ENCODE measurements at places on chromosomes 2 and 18. TPM values are rescaled to one million over a fixed set of nuclear protein-coding genes. Genes with fewer than 3 reads are reported as not detected.

The KCNE4 gene
- 3.8 TPM for total RNA-seq

The SPDYA gene
- 3.5 TPM for total RNA-seq

DNA sequence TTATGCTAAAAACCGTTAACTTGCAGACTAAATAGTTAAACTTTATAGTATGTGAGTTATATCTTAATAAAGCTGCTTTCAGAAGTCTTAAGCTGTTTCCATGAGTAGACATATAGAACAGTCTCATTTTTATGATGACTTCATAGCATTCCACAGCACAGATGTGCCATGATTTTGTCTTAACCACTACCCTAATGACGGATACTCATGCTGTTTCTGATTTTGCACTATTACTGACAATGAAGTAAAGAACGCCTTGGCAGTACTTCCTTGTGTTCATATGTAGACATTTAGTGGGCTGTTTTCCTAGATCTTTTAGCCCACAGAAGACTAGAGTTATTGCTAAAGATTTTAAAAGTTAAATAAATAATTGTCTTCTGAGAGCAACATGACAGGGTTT is 175.6 kb upstream of the RAB6C start:
- H3K4me3 ChIP-seq: no peak overlapping the region
- no peak overlapping the region for H3K27ac ChIP-seq
- no peaks in the 10 kb centered on the region for H3K4me1 ChIP-seq
- H3K27me3 ChIP-seq: no peaks in the 10 kb centered on the region
- no peaks in the 10 kb centered on the region for H3K36me3 ChIP-seq

DNA sequence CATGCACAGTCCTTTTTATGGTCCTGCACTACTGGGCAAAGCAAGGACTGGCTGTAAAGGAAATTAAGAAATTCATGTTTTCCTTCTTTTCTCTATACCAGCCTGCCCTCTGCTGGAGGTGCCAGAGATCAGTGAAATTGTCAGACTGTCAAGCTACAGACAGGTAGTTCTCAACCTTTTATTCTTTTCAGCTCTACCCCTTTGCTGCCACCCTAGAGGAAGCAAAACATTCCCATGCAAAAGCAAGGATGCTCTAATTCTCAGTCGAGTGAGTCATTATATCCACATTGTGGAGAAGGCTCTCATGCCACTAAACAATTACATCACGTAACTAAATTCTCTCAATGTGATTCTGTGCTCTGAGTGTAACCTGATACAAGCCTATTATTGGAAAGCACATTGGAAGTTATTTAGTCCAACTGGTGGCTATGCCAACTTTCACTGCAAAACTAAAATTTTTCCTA is 25.0 kb upstream of the RAPGEF4 start:
- H3K4me1 ChIP-seq: no peaks in the 10 kb centered on the region
- no peaks in the 10 kb centered on the region for H3K27me3 ChIP-seq
- no peak overlapping the region for H3K27ac ChIP-seq
- no peaks in the 10 kb centered on the region for H3K36me3 ChIP-seq
- no peak for DNase-seq
- H3K4me3 ChIP-seq: no peak overlapping the region

The MPHOSPH10 gene
- 20.8 TPM for total RNA-seq

DNA sequence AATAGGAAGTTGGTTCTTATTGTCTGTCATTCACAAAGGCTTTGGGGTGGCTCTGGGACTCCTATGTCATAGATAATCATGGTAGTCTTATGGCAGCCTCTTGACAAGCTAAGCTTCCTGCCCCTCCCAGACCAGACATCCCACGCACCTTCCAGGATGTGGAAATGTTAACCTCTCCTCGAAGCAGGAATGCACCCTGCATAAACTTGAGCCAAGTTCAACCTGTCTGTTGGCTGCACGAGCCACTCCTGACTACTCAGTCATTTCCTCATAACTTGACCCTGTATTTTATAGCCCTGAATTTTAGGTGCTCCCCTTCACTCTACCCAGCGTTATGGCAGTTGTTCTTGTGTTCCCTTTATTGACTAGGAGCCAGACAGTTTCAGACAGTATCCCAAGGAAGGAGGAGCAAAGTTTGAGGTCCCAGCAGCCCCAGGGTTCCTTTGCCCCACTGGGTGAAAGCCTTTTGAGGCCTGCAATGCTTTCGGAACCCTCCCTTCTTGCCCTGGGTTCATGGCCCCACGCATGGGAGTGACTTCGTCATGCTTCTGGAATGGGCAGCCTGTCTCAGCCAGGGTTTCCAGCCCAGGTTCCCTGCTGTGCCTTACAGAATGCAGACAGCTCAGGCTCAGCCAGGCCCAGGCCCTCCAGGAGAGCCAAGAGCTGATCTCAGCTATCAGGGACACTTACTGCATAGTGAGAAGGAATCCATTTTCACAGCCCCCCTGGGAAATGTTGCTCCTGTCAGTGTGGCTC is 15.6 kb upstream of the INO80C start:
- DNase-seq: no peak
- H3K36me3 ChIP-seq: no peaks in the 10 kb centered on the region
- no peak overlapping the region for H3K27ac ChIP-seq

DNA sequence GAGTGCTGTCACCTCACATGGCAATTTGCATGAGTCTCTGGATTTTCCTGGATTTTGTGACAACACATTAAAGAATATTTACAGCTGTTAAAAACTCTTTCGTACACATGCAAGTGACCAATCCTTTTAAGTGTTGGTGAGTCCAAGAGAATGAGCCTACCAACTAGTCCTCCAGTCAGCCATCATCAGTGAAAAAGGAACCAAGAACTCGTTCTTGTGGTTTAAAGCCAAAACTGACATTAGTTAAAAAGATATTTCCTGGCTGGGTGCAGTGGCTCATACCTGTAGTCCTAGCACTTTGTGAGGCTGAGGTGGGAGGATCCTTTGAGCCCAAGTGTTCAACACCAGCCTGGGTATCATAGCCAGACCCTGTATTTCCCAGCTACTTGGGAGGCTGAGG is 215.4 kb upstream of the ITGA4 start:
- no peak for DNase-seq
- H3K27ac ChIP-seq: no peak overlapping the region
- H3K36me3 ChIP-seq: no peaks in the 10 kb centered on the region
- no peak overlapping the region for H3K4me3 ChIP-seq
- no peaks in the 10 kb centered on the region for H3K4me1 ChIP-seq
- H3K27me3 ChIP-seq: no peaks in the 10 kb centered on the region

- no peaks in the 10 kb centered on the region for H3K27me3 ChIP-seq
- H3K27ac ChIP-seq: no peak overlapping the region
Observed at GRCh38 chr18:35143622-35144596, 96.9 kb upstream of the ZNF397 start.

DNA sequence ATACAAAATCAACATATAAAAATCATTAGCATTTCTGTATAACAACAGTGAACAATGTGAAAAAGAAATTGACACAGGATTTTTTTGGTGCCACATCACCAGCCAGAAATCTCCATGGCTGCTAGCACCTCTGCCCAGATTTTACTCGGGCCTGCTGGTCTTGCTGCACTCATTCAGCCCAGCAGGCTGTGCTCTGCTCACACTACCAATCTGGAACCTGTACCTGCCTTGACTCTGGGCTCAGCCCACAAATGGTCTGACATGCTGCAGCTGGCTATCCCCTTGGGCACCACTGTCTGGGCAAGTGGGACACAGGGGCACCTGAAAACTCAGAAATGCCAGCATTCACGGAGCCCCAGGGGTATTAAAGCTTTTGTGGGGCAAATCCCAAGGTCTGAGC is 392.5 kb upstream of the NRXN1 start:
- no peaks in the 10 kb centered on the region for H3K36me3 ChIP-seq
- no peak for DNase-seq
- H3K4me1 ChIP-seq: no peaks in the 10 kb centered on the region
- no peak overlapping the region for H3K4me3 ChIP-seq
- H3K27me3 ChIP-seq: no peaks in the 10 kb centered on the region
- H3K27ac ChIP-seq: no peak overlapping the region

- H3K4me3 ChIP-seq: no peak overlapping the region
- no peaks in the 10 kb centered on the region for H3K4me1 ChIP-seq
- no peak overlapping the region for H3K27ac ChIP-seq
- H3K36me3 ChIP-seq: no peaks in the 10 kb centered on the region
- DNase-seq: no peak
- H3K27me3 ChIP-seq: no peaks in the 10 kb centered on the region
Observed at GRCh38 chr18:13254971-13255927, 36.7 kb downstream of the LDLRAD4 start.

The PLEKHM3 gene
- total RNA-seq: 13.6 TPM

DNA sequence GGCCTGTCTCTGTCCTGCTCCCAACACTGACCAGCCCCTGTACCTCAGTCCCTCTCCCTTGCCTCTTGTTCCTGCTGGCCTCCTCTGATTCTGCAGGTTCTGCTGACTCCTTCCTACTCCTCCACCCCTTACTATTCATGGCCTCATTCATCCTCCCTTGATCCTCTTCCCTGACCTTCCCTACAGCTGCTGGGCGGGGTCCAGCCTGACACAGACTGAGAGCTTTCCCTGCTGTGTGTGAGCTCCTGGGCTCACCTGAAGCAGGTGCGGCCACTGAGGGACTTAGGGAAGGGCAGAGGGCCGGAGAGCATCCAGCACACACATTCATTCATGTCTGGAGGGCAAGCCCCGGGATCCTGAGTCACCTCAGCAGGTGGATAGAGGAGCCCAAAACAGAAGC is 185.6 kb downstream of the CTIF start:
- H3K4me1 ChIP-seq: peaks cover 3% of the 10 kb centered on the region
- no peaks in the 10 kb centered on the region for H3K36me3 ChIP-seq
- H3K27me3 ChIP-seq: no peaks in the 10 kb centered on the region

GRCh38 chr2:148501545-148501944 is 143.0 kb upstream of the EPC2 start:
- no peak for DNase-seq
- H3K27me3 ChIP-seq: no peaks in the 10 kb centered on the region
- H3K4me1 ChIP-seq: peaks cover 3% of the 10 kb centered on the region
- no peaks in the 10 kb centered on the region for H3K36me3 ChIP-seq

DNA sequence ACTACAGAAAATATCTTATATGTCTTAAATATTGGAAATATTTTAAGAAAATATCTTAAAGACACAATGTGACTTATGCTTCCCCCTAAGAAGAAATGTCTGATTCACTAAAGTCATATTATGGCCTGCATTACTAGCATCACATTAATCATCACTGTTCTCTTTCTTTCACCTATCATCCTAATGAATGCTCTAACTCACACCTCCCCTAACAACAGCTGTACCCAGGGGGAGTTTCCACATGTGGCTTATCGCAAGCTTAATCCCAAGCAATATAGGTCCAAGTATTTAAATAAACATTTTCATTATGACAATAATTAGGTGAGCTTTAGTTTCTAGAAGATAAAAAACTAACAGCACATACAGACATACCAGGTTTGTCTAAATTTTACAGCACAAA is 39.6 kb downstream of the REV1 start:
- H3K36me3 ChIP-seq: no peaks in the 10 kb centered on the region
- H3K27ac ChIP-seq: no peak overlapping the region
- DNase-seq: no peak
- H3K4me1 ChIP-seq: no peaks in the 10 kb centered on the region

DNA sequence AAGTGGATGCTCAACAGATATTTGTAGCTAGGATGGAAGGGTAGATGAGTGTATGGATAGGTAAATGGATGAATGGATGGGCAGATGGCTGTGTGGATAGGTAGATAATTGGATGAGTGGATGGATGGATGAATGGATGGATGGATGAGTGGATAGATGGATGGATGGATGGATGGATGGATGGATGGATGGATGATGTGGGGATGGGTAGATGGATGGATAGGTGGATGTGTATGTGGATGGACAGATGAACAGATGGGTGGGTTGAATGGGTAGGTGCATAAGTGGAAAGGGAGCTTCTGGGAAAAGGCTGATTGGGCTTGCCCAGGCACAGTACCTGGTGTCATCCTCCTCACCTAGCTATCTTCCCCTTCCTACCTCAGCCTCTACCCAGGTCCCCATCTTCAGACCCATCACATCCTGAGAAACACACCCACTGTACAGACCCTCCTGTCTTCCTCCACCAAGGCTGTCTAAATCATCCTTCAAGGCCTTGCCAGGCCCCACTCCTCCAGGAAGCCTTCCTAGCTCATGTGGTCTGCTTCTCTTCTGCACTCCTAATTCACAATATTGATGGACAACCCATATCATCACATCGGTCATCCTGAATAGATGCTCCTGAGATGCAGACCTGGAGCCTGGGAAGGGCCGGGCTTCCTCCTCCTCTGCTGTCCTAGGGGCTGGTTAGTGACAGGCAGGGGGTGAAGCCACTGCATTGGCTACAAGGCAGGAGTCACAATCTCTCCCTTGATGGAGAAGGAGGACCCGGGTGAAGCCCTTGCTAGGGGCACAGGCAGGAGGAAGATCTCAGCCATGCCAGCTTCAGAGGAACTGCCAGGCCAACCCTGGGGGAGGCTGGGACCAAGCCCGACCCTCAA is 49.4 kb downstream of the SMAD7 start:
- peaks cover 10% of the 10 kb centered on the region for H3K4me1 ChIP-seq
- no peaks in the 10 kb centered on the region for H3K27me3 ChIP-seq
- H3K4me3 ChIP-seq: no peak overlapping the region

DNA sequence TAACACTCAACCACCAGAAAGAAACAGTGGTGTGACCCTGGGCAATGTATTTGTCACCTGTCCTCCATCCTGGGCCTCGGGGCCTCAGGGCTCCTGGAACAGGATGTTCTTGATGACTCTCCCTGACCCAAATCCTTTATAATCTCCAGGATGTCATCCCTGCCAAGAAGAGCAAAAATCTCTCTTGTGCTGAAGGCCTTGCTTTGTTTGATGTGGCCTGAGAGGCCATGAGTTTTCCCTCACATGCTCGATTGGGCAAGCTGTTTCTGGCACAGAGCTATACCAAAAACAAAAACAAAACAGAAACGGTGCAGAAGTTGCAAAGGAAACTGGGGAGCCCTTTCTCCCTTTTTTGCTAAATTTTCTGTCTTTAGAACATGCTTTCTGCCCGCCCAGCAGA is 35.7 kb upstream of the ST3GAL5 start:
- H3K4me3 ChIP-seq: no peak overlapping the region
- H3K27ac ChIP-seq: peak overlapping the region; percentile 39
- no peaks in the 10 kb centered on the region for H3K36me3 ChIP-seq

DNA sequence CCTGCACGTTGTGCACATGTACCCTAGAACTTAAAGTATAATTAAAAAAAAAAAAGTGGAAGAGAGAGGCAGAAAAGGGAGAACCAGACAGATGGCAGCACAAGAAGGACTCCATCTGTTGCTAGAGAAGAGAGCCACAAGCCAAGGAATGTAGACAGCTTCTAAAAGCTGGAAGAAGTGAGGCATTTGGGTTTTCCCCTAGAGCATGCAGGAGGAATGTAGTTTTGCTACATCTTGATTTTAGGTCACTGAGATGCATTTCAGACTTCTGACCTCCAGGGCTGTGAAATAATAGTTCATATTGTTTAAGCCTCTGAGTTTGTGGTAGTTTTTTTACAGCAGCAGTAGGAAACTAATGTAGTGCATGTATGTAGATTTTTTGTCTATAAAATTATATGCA is 46.0 kb downstream of the CAVIN2 start:
- H3K36me3 ChIP-seq: no peaks in the 10 kb centered on the region
- H3K27ac ChIP-seq: no peak overlapping the region
- no peak overlapping the region for H3K4me3 ChIP-seq

- DNase-seq: no peak
- no peaks in the 10 kb centered on the region for H3K36me3 ChIP-seq
- H3K4me3 ChIP-seq: peak overlapping the region; percentile 67
- H3K27ac ChIP-seq: no peak overlapping the region
- no peaks in the 10 kb centered on the region for H3K27me3 ChIP-seq
- H3K4me1 ChIP-seq: peaks cover 3% of the 10 kb centered on the region
Observed at GRCh38 chr2:175003875-175004729, 1.1 kb downstream of the CHN1 start.
